OCI-LY7 (cell line): ENCODE measurements at places on chromosomes 11 and 22. TPM values are rescaled to one million over a fixed set of nuclear protein-coding genes. Genes with fewer than 3 reads are reported as not detected.

The KCNJ5 gene
- total RNA-seq: not detected in 2 replicates

The E2F8 gene
- total RNA-seq: 55.7 and 75.2 TPM in 2 replicates

The BCR gene
- total RNA-seq: 38.7 and 42.2 TPM in 2 replicates

The OR52E1 gene
- not detected in 2 replicates for total RNA-seq

The MRGPRX4 gene
- total RNA-seq: not detected in 2 replicates

The OR51B4 gene
- total RNA-seq: not detected in 2 replicates
